ENCODE measurements at places on chromosomes 4 and X.

DNA sequence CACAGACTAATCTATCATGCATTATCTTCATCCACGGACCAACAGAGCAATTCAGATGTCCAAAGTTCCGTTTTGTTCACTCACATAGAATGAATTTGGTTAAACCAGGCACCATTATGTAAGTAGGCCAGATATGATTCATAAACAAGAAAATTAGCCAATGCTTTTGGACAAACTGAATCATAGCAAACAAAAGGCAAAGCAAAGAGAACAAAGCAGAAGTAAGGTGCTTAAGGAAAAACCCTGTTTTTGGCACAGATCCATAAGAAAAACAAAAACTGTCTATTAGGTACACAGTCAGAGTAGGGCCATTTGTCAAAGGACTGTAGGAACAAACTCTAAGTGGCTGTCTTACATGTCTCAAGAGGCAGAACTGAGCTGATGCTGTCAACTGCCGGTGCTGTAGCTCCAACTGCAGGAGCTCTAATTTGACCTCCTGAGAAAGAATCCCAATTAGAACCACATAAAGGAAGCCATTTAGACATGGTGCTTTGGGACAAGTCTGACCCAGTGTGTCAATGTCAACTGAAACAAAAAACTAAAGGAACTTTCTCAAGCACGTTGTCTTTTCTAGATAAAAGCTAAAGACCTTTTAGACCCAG is 146.7 kb downstream of the COL25A1 start:
- no peak for DNase-seq

DNA sequence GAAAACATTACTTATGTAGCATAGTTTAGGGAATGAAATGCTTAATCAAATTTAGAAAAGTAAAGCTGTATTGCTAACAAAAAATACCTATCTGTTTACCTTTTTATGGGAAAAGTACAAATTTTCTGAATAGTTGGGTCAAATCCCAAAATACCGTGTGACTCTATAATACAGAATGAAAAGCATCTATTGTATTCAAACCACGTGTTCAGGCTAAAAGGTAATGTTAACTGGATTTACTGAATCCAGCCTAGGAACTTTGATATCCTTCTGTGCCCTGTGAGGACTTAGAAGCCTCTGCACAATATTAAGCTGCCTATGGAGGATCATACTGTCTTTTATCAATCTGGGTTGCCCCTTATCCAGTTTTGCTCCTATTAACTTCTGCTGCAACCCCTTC is 36.3 kb upstream of the AGA start:
- DNase-seq = no peak

GRCh38 chrX:24282381-24283126 is 31.3 kb downstream of the SUPT20HL2 start:
- peak; percentile 53 for DNase-seq

- no peak for DNase-seq
Measured at GRCh38 chr4:116082808-116083366, 969.5 kb upstream of the NDST4 start.

GRCh38 chrX:9882669-9883446 is 84.3 kb upstream of the CLDN34 start:
- no peak for DNase-seq

- DNase-seq = no peak
Measured at GRCh38 chr4:24195991-24196736, 306.3 kb upstream of the PPARGC1A start.

DNA sequence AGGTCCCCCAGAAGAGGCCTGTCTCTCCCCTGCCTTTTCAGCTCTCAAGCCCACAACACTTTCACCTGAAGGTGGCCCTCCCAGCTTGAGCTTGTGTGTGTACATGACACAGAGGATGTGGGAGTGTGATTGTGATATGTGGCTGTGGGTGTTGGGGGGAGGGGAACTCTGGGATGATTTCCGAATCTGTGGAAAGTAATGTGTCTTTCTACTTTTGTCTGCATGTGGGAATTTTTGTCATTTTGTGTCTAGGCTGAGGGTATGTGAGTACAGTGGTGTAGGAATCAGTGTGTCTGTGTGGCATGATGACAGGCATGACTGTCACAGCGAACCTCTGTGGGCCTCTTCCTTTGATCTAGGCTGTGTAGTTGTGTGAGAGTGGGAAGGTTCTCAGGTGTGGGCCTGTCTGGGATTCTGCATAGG is 6.4 kb downstream of the SYP start:
- DNase-seq = no peak

- peak; percentile 43 for DNase-seq
Measured at GRCh38 chr4:94603170-94603747, 151.5 kb downstream of the PDLIM5 start.

GRCh38 chr4:2072971-2073807 is 14.1 kb downstream of the NAT8L start:
- no peak for DNase-seq

DNA sequence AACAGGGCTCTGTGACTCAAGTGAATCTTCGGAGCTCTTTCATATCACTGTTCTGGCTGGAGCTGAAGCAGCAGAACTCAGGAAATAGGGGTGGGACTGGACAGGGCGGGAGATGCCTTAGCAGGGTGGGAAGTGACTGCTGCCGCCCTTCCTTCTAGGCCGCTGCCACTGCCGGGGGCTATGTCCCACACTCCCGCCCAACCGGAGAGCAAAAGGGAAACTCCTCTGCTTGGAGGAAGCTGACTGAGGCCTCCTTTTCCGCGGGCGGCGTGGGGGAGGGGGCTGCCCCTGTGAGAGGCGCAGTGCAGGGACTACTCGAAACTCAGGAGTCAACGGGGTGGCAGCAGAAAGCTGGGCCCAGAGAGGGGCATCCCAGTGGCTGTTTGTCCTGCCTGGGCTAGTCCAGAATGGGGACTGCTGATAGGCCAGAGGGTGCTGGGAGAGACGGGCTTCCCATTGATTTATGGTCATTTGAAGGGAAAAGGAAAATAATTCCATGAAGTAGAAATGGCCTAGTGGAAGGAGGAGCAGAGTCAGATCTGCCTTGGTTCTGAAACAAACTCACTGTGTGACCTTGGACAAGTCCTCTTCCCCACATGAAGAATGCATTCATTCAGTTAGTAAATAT is 36.9 kb downstream of the STARD8 start:
- DNase-seq = no peak

DNA sequence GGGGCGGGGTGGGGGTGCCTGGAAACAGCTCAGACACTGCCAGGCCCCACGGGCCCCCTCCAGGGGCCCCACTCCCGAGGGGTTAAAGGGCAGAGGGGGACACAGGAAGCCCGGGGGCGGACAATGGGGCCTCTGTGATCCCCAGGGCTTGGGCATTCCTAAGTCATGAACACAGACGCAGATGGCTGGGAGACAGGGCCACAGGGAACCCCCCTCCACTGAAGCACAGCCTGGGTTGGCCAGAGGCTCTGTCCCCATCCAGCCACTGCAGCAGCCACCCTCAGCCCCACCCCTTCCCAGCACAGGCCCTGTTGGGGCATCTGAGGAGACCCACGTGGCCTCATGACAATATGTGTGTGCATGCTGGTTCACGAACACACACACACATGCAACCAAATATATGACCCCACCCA is 3.9 kb downstream of the L1CAM start:
- peak; percentile 2 for DNase-seq

- DNase-seq = no peak
Measured at GRCh38 chrX:66872771-66873170, 233.9 kb upstream of the EDA2R start.

GRCh38 chr4:175440786-175441185 is 371.3 kb downstream of the GPM6A start:
- no peak for DNase-seq

- no peak for DNase-seq
Measured at GRCh38 chrX:108349210-108349609, 89.0 kb downstream of the COL4A6 start.

DNA sequence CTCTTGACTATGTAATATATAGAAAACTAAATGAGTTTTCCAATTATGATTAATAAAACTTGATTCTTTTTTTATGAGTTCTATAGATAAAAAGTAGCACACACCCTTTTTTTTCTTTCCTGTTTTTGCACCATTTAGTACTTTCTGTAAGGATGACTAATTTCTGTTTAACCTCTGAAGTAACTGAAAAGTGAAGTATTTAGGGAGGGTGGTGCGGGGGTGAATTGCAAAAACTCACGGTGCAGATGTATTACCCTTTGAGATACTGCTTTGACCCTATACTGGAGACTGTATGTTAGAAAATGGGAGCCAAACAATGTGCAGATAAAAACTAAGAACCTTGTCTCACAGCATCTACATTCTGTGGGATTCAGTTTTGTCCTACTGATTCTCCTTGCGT is 471.6 kb downstream of the DTHD1 start:
- no peak for DNase-seq

DNA sequence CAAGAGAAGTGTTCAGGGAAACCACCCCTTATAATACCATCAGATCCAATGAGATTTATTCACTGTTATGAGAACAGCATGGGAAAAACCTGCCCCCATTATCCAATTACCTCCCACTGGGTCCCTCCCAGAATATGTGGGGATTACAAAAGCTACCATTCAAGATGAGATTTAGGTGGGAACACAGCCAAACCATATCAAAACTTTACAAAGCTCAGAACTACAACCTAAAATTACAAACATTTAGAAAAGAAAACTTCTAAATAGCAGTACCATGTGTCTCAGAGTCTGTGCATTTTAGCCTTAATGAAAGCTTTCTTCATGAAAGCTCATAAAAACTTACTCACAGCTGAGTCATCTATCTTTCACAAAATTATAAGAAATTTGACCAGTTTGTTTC is 1442.8 kb upstream of the PCDH7 start:
- no peak for DNase-seq

DNA sequence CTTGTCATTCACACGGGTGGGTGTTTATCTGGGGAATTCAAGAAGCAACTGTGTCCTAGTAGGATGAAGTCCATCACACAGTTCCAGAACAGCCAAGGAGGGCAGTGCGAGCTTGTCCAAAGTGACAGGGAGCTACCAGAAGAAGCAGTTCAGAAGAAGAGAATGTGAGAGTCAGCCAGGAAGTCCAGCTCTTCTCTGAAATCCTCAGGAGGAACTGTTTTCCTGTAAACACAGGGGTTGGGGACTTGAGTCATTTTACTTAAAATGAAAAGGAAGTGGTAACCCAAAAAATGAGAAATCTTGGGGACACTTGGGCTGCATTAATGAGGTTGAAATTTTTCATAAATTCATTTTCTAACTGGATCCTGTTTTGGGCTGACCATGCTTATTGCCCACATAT is 8.2 kb upstream of the TLR10 start:
- no peak for DNase-seq

DNA sequence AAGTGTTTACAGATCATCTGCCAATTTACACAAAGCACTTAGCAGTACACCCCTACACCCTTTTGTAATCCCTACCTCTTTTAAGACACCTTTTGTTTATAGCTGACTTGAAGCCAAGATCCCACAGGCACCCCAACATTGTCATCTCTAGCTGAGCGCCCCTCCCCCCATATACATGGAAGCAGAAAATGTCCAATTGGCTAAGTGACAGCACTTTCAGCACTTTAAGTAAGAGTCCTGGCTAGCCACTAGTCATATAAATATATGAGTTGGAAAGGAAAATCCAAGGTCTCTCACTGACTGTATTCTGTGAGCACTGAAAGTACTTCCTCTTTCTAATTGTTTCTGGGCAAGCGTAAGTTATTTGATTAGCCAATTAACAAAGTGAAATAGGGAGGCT is 108.2 kb downstream of the NSUN7 start:
- no peak for DNase-seq

- DNase-seq = no peak
Measured at GRCh38 chrX:27251369-27251768, 211.8 kb downstream of the PPP4R3C start.

- no peak for DNase-seq
Measured at GRCh38 chrX:79452881-79453280, 85.7 kb upstream of the ITM2A start.

GRCh38 chrX:1491851-1492349 is 39.2 kb upstream of the ASMTL start:
- no peak for DNase-seq

DNA sequence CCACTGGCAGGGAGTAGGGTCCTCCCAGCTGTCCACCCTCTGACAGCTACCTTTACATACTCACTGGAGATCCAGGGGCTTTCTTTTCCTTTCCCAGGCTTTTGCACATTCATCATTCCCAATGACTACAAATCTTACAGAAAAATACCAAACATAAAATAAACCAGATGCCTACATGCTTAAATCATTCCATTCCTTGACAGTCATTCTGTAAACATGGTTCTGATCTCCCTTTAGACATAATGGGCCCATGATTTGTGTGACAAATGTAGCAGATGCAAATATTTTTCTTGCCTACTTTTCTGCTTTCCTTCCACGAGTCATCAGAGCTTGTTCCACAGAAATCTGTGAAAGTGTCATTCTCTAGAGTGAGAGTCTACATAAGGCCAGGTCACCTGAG is 207.0 kb downstream of the IDS start:
- no peak for DNase-seq

- DNase-seq = peak; percentile 70
Measured at GRCh38 chrX:19554786-19555185, 39.5 kb upstream of the MAP3K15 start.

GRCh38 chrX:126551306-126551705 is 1.3 kb downstream of the DCAF12L1 start:
- DNase-seq = no peak

DNA sequence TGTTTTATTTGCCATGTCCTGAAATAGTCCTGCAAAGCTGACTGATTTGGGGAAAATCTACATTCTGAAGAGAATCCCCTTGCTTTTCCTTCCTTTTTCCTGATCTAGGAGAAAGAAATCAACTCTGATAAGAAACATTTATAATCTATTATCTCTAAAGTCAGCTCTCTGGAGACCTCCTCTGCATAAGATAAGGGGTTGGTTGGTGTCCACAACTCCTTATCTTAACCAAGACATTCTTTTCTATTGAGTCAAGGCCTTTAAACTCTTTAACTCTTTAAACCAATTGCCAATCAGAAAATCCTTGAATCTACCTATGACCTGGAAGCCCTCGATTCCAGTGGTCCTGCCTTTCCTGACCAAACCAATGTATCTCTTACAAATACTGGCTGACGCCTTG is 373.6 kb upstream of the RASGEF1B start:
- DNase-seq = no peak

DNA sequence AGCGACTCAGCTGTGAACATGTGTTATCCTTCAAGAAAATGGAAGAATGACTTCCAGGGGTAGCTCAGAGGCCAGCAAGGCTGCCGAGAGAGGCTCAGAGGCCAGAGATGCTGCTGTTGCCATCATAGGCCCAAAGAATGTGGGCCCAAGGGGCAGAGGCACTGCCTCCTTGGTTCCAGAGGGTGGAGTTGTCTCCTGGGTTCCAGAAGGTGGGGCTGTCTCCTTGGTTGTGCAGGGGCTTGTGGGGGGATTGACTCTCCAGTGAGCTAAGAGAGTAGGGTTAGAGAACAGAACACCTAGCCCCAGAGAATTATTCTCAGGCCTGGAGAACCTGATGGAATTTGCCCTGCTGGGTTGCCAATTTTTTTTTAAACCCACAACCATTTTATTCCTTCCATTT is 62.6 kb downstream of the DGKK start:
- no peak for DNase-seq

DNA sequence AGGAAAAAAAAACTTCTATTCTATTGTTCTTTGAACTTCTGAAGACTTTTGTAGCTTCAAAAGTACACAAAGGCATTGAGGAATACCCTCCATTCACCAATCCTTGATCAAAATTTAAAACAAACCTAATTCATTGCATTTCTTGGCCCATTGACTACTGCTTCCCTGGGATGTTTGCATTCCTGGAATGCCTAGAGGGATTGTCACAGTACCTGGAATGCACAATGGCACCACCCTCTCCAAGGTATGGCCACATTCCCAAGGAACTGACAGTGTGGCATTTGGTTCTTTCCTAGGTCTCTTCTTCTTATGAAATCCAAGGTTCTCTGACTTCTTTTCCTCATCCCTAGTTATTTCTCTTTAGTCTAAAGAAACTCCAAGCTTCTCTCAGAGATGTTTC is 600.7 kb downstream of the CCSER1 start:
- DNase-seq = no peak

- no peak for DNase-seq
Measured at GRCh38 chr4:153520801-153521329, 54.7 kb downstream of the TMEM131L start.

Data from AG10803 (cell line).